Iris pigment epithelial cell (primary cell): ENCODE measurements at places on chromosomes 4 and X.
A peak's percentile ranks its signal among the peaks of the same experiment; 100 is the strongest.

DNA sequence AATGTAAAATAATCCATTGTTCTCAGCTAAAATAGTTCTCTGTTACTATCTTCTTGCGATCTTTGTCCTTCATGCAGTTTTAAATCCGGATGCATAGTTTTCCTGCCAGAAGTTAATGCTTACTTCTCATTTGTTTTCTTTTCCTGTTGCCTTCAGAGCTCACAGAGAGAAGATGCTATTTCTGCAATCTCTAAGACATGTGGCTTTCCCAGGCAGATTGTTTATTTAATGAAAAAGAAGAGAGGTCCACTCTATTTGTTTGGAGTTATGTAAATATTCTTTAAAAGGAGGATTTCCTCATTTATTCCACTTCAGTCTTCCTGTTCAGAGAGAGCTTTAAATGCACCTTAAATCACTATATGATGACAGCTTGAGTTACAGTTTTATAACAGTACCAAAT is 39.3 kb upstream of the HPGD start:
- DNase-seq, result peak; percentile 11

- DNase-seq, result no peak
These were observed 147.1 kb downstream of the EVC2 start for GRCh38 chr4:5561286-5561685.

GRCh38 chr4:163665521-163666331 is 171.2 kb downstream of the TMA16 start:
- peak; percentile 1 for DNase-seq

DNA sequence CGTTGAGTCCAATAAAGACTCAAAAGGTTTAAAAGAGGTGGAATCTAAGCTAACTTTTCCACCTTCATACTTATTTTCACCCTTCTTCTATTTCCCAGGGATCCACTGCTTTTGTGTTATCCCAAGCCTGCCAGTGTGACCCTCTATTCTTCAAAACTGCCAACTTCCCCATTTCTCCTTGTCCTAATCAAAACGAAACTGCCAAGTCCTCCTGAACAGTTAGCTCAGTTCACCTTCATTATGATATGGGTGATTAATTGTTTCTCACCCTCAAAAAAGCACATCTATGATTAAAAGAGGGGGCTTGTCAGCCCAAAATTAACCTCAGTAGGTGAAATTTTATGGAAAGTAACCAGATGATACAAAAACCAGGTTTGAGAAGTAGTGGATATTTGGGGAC is 108.4 kb downstream of the GUCY2F start:
- no peak for DNase-seq

- no peak for DNase-seq
These were observed 863.4 kb downstream of the PDHA2 start for GRCh38 chr4:96703265-96703664.

GRCh38 chr4:55947912-55948725 is 626 bp upstream of the CEP135 start:
- DNase-seq, result peak; percentile 94

- peak; percentile 67 for DNase-seq
These were observed 325.0 kb upstream of the EMCN start for GRCh38 chr4:100842856-100843255.

DNA sequence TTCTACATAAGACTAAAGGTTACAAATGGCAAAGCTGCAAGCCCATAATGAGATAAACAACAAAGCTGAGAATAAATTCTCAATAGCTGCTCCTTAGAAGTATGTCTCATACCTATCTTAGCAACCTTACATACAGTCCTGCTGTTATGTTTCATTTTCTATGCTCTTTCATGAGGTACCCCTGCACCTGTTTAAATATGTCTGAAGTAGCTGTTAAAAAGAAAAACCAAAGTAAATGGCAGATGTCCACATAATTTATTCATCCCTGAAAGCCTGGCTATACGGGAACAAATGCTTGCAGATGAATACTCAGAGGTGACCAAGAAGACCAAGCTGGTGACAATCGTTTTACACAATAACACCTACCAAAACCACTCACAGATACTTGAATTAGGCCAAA is 22.5 kb downstream of the PPA2 start:
- no peak for DNase-seq

DNA sequence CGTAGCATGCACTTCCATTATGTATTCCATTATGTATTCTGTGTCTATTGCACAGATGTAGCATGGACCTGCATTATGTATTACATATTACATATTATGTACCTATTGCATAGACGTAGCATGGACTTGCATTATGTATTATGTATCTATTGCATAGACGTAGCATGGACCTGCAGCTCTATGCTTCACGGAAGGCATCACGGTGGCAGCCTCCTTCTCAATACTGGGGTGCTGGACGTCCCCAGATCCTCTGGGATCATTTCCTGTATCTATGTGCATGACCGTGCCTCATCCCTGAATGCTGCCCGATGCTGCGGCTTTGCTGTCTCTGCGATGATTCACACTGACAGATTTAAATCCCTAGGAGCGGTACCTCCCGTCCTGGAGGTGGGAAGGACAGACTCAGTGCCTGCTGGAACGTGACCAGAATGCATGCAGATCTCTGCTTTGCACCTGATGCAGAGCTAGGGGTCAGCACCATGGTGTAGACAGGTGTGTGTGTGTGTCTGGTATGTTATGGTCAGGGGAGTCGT is 317.5 kb downstream of the DHRSX start:
- no peak for DNase-seq

DNA sequence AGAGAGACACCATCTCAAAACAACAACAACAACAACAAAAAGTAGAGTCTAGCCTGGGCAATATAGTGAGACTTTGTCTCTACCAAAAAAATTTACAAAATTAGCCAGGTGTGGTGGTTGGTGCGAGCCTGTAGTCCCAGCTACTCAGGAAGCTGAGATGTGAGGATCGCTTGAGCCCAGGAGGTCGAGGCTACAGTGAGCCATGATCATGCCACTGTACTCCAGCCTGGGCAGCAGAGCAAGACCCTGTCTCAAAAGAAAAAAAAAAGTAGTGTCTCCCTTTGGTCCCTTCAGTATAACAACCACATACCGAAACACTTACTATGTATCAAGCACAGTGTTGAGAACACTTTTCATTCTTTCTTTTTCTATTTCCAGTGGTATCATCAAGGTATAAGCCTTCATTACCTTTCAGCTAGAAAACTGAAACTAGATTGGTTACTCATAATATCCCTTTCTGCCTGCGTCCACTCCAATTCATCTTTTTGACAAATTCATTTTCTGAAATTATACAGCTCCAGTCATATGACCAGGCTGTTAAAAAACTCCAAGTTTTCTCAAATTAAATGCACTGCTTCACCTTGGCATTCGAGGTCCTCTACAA is 54.1 kb downstream of the RPS6KA3 start:
- no peak for DNase-seq

GRCh38 chrX:361231-362145 is 25.2 kb downstream of the PPP2R3B start:
- no peak for DNase-seq

DNA sequence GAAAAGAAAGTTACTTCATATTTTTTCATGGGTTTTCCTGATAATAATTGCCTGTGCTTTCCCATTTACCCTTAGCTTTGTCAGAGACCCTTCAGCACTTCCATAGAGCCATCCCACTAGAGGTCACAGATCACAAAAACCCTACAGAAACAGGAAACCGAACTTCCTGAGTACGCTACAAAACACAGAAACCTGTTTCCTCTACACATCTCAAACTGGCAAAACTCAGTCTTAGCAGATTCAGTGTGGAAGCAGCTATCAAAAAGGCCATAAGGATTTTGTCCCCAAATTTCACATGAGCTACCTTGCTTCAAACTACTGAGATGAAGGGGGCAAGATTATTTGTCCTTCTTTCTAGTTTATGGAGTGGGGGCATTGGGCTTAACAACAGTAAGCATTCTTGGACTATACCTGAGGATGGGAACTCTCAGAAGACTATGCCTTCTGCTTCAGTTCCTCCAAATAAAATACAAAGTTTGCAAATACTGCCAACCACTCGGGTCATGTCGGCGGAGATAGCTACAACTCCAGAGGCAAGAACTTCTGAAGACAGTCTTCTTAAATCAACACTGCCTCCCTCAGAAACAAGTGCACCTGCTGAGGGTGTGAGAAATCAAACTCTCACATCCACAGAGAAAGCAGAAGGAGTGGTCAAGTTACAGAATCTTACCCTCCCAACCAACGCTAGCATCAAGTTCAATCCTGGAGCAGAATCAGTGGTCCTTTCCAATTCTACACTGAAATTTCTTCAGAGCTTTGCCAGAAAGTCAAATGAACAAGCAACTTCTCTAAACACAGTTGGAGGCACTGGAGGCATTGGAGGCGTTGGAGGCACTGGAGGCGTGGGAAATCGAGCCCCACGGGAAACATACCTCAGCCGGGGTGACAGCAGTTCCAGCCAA is at the start of gene MMRN1:
Gene MMRN1, plus strand, starts transcription at position 206 of the 902 bp plus-strand sequence. Its CDS starts 118 bp downstream, at position 324.
- no peak for DNase-seq

DNA sequence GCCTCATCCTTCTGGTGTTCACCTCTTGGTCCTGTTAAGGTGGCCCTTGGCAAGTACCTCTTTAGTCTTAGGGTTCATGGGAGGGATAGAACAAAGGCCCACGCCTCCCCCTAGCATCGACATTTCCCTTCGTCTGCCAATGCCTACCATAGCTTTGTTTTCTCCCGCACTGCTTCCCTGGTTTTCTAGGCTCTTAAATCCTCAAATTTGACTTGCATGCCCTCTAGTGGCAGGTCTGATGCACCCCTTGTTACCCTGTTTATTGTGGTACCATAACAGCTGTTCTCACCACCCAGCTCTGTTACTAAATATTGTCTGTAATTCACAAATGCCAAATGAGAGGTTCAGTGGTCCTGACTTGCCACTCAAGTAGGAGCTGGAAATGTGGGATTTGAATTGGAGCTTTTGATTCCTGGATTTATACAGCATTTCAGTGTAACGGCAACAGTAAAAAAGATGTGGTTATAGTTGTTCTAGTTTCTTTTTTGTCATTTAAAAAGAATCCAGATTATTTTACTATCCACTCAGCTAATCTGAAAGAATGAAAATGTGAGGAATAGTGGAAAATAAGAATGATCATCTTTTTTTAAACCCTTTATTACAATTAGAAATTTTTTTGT is 100.1 kb downstream of the REPS2 start:
- DNase-seq, result peak; percentile 70

DNA sequence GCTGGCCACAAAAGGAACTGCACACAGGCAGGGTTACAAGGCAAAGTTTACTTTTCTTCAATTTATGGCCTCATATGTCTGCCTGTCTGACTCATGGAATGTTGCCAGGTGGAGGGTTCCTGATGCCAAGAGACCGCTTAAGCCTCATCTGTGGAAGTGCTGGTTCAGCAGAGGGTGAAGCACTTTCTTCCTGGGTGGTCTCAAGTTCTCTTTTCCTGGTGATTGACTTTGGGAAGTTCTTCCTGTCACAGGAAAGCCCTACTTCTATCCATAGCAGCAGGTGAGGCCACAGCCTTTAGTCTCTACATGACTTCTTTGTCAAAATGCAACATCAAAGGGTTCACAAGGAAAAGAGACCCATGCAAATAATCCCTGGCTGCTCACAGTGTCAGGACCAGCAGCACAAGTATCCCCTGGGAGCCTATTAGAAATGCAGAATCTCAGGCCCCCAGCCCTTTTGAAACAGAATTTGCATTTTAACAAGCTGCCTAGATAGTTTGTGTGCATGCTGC is 81.4 kb upstream of the IGFBP7 start:
- DNase-seq, result peak; percentile 18

- peak; percentile 64 for DNase-seq
These were observed 786 bp upstream of the ZFX start for GRCh38 chrX:24148535-24149350.

GRCh38 chr4:54727346-54727745 is 69.6 kb downstream of the KIT start:
- DNase-seq, result no peak

DNA sequence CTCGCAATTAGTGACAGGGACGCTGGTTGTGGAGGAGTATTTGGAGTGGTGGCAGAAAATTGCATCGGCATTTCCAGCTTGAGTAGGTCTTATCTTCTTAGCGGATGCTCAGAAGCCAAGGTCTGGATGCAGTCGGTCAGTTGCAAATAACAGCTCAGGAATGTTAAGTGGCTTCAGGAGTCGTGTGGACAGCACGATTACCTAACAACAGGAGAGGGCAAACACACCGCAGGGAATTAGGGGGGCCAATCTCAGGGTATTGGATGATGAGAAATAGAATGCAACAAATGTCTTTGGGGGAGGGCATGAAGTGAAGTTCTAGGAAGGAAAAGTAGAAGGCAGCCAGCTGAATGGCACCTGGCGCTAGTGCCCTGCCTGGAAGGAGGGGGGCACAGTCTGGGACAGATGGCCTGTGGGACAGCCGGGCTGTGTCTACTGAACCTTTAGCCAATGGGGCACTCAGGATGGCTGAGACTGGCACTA is 11.8 kb downstream of the RASL11B start:
- peak; percentile 7 for DNase-seq

- no peak for DNase-seq
These were observed at the start of gene USP11 for GRCh38 chrX:47232803-47233332. Gene USP11 (plus strand): TSS chrX:47233009. CDS start chrX:47233044, 35 bp downstream.

- DNase-seq, result no peak
These were observed 58.6 kb downstream of the GATB start for GRCh38 chr4:151702256-151702655.

GRCh38 chr4:149955780-149956390 is 122.4 kb upstream of the DCLK2 start:
- DNase-seq, result no peak

DNA sequence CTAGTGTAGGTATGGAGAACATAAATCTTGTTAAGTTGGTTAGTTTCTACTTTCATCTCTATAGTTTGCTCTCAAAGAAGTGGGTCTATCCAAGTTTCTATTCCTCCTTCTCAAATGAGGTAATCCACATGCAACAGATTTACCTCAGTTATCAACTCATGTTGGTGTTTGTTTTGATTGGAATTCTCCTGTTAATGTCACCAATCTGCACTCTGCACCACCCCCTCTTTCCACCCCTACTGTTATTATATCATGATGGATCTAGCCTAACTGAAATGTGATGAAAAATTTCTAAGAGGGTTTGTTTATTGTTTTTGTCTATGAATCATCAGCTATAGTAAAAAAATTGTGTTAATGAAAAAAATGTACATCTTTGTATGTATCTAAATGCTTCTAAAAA is 66.1 kb downstream of the AGTR2 start:
- peak; percentile 50 for DNase-seq

- no peak for DNase-seq
These were observed 105.7 kb upstream of the PRPS2 start for GRCh38 chrX:12685541-12685940.

DNA sequence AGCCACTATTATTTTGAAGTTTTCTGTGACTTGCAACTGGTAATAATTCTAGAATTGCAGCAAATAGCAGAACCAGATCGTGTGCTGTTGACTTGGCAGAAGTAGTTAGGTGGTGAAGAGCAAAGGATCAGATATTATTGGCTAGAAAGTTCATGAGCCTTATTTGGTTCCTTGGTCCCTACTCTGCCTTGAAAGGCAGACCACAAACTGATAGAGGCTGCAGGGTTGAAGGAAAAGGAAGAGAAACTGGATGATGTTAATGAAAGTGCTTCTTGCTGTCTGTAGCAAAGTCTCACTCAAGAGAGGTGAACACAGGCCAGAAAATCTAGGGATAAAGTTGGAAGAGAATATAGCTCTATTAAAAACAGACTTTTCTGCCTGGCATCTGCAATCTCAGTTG is 41.2 kb upstream of the RNF150 start:
- no peak for DNase-seq
